ENCODE measurements at places on chromosomes 3 and 15.

DNA sequence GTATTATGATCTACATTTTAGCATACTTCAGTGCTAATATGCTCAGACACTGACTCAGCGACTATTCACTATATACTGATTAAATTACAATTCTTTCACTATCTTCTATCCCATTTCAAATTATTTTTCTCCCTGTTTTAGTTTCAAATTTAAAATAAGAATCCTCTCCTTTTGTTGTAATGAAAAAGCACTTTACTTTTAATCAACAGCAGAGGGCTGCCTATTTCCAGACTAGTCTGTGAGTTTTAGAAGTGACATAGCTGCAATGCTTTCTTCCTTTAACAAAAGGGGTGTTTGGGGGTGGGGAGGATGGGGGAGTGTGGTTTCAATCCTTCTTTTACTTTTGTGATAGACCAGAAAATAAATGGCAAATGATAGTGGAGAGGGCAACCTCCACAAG lies 2.4 kb downstream of the NEDD4 start:
- no peak for DNase-seq

DNA sequence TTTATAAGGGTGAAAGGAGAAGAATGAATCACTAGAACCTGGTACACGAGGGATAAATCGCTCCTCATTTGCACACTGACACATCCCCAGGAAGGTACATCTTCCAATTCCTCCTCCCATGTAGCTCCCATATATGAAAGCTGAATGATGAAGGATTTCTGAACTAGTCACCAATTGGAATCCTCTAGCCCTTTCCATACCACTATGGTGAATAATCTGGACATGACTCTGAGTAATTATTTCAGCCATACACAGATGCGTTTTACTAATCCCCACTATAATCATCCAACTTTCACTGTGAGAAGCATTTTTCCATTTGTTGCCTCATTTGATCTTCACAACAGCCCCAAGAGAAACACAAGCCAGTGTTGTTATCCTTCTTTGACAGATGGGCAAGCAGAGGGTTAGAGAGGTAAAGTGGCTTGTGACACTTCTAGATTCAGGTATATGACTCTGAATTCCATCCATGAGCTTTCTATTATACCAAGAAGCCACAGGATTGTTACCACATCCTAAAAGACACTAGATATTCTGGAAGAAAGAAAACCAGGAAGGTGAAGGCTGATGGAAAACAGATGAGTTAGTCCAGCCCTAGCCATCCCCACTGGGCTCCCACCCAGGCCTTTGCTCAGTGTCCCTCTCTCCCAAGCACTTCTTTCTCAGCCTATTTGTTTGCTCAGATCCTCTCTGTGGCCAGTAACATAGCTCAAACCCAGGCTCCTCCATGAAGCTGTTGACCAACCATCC lies 22.2 kb upstream of the BCL6 start:
- DNase-seq: no peak

GRCh38 chr3:42043099-42043813 lies 47.9 kb upstream of the TRAK1 start:
- DNase-seq: peak; percentile 91

DNA sequence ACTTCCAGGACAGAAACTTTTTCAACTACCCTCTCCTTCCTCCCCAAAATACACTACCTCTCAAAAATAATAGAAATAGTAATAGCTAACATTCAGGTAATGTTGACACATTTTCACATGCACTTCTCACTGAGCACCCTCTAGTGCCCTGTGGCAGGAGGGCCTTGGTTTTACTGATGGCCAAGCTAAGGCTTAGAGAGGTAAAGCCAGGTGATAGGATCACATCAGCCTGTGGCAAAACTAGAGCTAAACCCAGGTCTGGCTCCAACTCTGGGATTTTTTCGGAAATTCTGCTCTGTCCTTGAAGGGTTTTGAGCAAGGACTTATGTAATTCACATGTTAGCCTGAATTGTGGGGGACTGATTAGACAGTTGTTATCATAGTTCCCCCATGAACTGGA lies 922 bp upstream of the TAMM41 start:
- DNase-seq: no peak

GRCh38 chr3:132317229-132317948 lies at the start of gene ACP3:
ACP3 (plus strand) TSS chr3:132317407; CDS start chr3:132317457, 50 bp downstream.
- DNase-seq: peak; percentile 52

GRCh38 chr15:48802867-48803266 lies 8.0 kb downstream of the CEP152 start:
- DNase-seq: peak; percentile 99

DNA sequence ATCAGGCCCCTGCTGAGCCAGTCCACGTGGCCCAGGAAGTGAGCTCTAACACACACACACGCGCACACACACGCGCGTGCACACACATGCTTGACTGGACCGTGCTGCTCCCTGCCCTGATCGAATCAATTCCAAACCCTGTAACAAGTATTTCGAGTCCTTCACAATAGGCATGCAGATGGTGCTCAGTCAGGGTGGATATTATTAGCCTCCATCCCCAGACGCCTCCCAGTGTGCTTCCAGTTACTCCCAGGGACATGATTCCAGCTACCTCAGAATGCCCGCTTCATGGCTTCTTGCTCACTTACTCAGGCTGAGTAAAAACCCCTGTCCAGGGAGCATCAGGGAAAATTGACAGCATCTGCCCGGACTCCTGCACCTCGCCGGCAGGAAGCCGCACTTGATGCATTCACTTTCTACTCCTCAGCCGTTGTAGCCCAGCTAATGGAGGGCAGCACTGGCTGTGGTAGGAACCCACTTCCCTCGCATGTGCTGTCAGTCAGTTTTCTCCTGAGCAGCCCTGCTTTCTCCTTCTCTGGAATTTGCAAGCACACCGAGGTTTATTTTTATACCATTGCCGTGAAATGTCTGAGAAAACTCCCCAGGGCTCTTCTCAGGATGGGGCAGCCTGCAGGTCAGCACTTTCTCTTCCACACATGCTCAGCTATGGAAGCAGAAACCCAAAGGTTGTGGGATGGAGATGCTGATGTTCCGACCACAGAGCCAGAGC lies 126.1 kb upstream of the ABHD17C start:
- DNase-seq: no peak

DNA sequence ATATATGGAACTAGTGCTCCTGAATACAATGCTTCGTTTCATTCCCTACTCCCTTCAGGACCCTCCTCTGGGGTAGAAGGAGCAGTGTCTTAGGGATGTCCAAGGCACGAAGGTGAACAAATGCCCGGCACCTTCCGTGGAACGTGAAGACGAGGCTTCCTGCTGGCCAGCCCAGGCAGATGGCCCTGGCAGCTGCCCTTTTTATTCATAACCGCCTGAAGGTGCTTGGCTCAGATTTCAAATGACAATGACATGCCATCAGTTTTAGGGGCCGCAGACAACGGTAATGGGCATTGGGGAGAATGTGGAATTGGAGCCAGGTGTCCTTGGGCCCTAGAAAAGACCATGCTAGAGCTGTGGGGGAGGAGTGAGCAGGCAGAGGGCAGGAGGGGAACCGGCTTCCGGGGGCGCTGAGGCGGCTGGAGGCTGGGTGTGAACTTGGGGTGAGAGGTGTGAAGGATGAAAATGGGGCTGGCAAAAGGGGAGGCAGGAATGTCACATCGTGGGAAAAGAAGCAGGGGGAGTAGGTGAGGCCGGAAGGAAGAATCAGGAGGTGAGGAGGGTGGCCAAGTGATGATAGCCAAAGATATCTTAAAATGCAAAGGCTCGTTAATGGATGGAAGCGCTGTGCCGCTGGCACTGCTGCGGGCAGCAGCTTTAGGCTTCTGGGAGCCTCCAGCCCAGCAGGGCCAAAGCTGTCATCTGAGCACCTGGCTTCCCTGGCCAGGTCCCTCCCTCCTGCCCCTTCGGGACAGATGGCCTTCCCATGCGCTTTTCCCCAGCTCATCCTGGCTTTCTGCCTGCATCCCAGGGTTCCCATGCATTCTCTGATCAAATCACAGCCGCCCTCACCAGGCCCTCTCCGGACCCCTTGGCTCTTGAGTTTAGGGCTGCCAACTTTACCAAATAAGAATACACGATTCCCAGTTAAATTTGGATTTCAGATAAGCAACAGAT lies 93.7 kb downstream of the TMEM266 start:
- DNase-seq: no peak

DNA sequence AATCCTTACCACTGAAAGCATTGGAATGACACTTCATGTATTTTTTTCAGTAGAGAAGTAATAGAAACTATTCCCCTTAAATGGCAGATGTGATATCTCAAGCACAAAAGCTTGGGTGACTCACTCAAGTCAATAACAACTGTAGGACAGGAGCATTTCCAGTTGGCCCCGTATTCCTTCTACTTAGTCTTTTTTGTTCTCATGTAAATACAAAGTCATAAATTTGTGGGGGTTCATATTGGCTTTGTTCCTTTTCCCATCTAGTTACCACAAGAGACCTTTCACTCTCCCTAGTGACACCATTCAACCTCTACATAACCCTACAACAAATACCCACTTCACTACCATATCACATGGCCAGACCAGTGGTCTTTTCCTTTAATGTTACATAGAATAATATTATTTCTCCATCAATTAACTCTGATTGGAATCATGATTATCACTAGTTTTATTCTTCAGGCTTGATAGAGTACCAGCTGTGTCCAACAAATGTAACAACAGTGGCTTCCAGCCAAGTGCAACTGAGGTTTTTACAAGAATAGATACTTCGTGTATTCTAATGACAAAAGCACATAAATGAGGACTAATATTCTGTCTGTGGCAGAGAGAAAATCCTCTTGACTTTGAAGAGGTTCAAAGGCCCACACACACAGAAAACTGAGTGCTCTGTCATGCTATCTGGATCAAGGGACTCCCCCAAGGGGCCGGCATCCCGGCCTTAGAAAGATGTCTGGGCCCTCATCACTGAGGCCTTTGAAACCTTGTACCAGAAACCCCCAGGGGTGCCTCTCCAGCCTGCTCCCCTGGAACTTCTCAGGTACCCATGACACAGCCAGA lies 94.0 kb upstream of the THBS1 start:
- no peak for DNase-seq

DNA sequence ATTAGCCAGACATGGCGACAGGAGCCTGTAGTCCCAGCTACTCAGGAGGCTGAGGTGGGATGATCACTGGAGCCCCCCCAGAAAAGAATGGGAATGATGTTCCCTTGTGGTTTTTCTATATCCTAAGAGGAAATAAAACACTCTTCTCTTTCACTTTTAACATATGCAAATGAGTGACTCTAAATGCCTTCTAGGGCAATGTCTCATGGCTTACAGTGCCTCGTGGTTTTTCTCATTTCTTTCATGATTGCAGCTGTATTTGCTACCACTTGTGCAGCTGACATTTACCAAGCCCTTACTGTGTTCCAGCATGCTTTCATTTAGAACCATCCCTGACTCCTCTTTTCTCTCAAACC lies 26.4 kb downstream of the STOML1 start:
- DNase-seq: peak; percentile 65

- no peak for DNase-seq
Observed at GRCh38 chr15:25730918-25731317, 132.2 kb downstream of the ATP10A start.

Measured in renal cortical epithelial cell (primary cell).